ENCODE measurements at places on chromosomes 7 and 10. TPM values are rescaled to one million over a fixed set of nuclear protein-coding genes. Genes with fewer than 3 reads are reported as not detected.

DNA sequence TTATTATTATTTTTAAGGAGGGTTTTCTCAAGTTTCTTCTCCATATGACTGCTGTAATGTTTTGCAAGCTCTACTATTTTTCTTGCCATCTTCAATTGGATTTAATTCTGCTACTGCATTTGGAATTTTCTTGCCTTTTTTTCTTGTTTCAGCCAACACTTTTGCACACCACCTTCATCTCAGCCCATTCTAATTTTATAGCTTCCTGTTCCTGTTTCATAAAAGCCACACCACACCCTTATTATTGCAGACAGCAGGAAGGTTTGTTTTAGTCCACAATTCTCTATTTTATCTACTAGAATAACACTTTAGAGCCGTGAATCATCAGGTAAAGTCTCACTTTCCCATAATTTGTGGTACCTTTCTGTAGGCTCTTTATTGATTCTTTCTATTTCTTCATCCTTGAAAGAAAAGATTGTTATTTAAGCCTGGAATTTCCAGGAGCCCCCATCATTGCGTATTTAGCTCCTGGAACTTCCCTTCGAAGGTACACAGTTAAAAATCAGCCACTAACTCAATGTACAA, 209.3 kb upstream of the TBX20 start:
- H3K4me1 ChIP-seq = no peaks in the 10 kb centered on the region
- no peak for DNase-seq
- H3K36me3 ChIP-seq = no peaks in the 10 kb centered on the region
- H3K27ac ChIP-seq = no peak overlapping the region
- no peaks in the 10 kb centered on the region for H3K27me3 ChIP-seq

FAM237B gene
- total RNA-seq = not detected

- DNase-seq = no peak
- H3K27me3 ChIP-seq = peaks cover 16% of the 10 kb centered on the region
Observed at GRCh38 chr7:107666790-107667189, 6.2 kb downstream of the SLC26A4 start.

GRCh38 chr7:102463841-102464576, 654 bp downstream of the ALKBH4 start:
- no peak for DNase-seq
- peak overlapping the region; percentile 77 for H3K27ac ChIP-seq
- H3K36me3 ChIP-seq = no peaks in the 10 kb centered on the region
- H3K4me1 ChIP-seq = peaks cover 21% of the 10 kb centered on the region
- peak overlapping the region; percentile 94 for H3K4me3 ChIP-seq
- H3K27me3 ChIP-seq = no peaks in the 10 kb centered on the region
